ENCODE measurements at places on chromosomes 5 and 9.

- no peak for DNase-seq
These were observed 39.4 kb downstream of the MRPL36 start for GRCh38 chr5:1760231-1760630.

GRCh38 chr9:4832786-4833579 lies 40.2 kb downstream of the RCL1 start:
- DNase-seq = peak; percentile 66

GRCh38 chr5:93421468-93421867 lies 159.6 kb downstream of the NR2F1-AS1 start:
- no peak for DNase-seq

- DNase-seq = peak; percentile 72
These were observed 94.0 kb upstream of the DNAH5 start for GRCh38 chr5:14038341-14038959.

- DNase-seq = no peak
These were observed 41.2 kb downstream of the LRRTM2 start for GRCh38 chr5:138833726-138834480.

- DNase-seq = no peak
These were observed 110.7 kb downstream of the PLK2 start for GRCh38 chr5:58348996-58349728.

DNA sequence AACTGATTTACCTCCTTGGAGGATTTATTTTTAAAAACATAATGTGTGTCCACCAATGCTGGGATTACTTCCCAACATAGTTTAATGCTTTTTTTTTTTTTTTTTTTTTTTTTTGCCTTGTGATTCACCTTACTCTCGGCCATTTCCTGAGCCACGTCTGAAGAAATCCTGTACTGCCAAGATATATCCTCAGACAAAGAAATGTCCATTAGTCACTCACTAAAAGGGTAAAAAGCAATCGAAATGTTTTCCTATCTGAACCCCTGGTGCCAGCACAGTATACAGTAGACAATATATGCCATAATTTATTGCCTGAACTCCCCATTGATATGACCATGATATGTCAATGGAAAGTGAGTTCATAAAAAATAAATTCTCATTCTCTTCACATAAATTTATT lies 344.1 kb downstream of the BNC2 start:
- no peak for DNase-seq

- peak; percentile 26 for DNase-seq
These were observed 128.9 kb upstream of the TARS1 start for GRCh38 chr5:33311893-33312292.

DNA sequence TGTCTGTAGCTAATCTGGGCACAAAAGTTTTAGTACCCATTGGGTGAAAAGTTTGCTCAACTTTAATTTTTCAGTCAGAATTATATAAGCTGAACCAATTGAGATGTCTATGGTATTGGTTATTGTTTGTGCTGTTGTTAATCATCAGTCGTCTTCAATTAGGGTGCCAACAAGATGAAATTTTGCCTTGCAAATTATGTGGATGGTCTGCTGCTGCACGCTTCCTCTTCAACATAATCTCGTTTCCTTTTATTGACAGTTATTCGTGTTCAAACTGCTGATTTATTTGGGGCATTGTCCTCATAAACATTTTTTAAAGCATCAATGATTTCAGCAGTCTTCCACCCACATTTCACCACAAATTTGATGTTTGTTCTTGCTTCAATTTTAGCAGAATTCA lies 194.0 kb downstream of the HTR1A start:
- no peak for DNase-seq

DNA sequence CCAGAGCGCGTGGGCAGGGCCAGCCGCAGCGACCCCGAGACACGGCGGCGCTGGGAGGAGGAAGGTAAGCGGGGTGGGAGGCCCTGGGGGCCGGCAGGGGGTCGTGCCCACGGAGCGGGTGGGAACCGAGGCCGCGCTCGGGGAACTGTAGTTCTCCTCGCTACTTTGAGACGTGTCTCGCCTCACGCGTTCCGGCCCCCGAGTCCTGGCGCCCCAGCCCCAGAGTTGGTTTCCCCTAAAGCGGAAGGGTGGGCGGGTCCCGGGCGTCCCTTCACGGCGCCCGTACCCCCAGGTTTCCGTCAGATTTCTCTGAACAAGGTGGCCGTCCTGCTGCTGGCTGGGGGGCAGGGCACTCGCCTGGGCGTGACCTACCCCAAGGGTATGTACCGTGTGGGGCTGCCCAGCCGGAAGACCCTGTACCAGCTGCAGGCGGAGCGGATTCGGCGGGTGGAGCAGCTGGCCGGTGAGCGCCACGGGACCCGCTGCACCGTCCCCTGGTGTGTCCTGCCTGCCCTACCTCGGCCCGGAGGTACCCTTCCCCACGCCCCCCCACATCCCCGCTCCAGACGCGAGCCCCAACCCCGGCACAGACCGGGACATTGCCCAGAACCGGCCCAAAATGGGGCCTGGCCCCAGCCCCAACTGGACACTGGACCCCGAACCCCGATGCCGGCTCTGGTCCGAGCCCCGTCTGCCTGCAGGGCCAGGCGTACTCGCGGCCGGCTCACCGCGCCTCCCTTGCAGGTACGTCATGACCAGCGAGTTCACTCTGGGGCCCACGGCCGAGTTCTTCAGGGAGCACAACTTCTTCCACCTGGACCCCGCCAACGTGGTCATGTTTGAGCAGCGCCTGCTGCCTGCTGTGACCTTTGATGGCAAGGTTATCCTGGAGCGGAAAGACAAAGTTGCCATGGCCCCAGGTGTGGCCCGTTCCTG lies 709 bp downstream of the UAP1L1 start:
- DNase-seq = no peak

GRCh38 chr9:88749420-88749819 lies 214.4 kb downstream of the NXNL2 start:
- DNase-seq = no peak

GRCh38 chr5:131999041-131999440 lies 12.4 kb downstream of the ACSL6 start:
- no peak for DNase-seq

GRCh38 chr9:33172256-33173238 lies 5.4 kb upstream of the B4GALT1 start:
- no peak for DNase-seq
